Motor neuron (in vitro differentiated cells): ENCODE measurements at places on chromosomes 2 and 18. TPM values are rescaled to one million over a fixed set of nuclear protein-coding genes. Genes with fewer than 3 reads are reported as not detected.

DNA sequence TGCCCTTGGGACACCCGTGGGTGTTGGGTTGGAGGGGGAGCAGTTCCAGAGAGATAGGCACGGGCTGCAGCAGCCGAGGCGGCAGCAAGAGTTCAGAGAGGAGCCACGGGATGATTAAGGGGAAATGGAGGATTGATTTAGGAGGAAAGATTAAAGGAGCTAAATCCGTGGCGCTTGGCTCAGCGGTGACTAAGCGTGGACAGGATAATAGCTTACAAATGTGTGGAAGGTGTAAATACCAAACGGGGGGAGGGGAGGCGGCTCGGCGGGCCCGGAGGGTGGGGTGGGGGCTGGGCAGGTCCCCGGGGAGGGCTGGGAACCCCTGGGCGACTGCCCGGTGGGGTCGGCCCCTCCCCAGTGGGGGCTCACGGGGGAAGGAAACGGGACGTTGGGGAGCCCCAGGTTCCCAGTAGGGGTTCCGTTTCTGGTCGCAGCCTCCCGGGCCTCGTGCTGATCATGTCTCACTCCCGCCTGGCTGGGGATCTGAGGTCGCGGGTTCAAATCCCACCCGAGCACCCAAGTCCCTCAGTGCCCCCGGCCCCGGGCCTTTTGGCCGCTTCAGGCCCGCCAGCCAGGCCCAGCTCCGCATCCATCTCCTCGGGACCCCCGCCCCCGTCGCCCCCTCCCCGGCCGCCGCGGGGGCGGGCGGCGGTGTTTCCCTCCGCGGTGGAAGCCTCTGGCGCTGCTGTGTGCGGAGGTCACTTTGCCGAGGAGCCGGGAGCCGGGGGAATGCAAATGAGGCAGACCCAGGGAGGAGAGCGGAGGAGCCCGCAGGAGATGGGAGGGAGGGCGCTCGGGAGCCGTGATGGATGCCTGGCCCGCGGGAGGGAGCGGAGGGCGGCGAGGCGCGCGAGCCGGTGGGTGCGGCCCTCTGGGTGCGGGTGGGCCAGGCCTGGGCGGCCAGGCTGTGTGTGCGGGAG lies 8.1 kb downstream of the ASIC4 start:
- ATAC-seq, result peak; percentile 71

TMEM247 gene
- not detected in 2 replicates for total RNA-seq

C1QL2 gene
- total RNA-seq, result 0.08 and 0.09 TPM in 2 replicates

GRCh38 chr2:234373060-234373459 lies 123.8 kb downstream of the ARL4C start:
- ATAC-seq, result no peak

GRCh38 chr2:97726261-97727064 lies 13.1 kb downstream of the ZAP70 start:
- ATAC-seq, result no peak

- ATAC-seq, result no peak
Observed at GRCh38 chr2:222322236-222322635, 23.4 kb upstream of the PAX3 start.

DNA sequence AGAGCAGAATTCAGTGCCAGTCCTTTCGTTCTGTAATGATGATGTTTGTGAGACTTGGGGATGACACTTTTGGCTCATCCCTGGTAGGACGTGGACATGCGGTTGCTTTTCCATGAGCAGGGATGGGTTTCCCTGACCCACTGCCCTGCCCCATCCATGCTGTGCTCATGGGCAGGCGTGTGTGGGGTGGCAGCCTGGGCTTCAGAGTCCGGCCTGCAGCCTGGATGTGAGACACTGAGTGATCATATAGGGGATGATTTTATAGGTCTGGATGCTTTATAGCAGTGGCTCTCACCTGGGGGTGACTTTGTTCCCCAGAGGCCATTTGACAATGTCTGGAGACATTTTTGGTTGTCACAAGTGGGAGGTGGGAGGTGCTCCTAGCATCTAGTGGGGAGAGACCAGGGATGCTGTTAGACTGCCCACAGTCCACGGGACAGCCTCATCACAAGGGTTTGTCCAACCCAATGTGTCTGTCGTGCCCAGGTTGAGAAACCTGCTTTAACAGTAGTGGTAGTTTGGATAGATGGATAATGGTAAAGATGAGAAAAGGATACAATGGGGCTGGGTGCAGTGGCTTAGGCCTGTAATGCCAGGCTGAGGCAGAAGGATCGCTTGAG lies 38.9 kb downstream of the LDLRAD4 start:
- no peak for ATAC-seq

DNA sequence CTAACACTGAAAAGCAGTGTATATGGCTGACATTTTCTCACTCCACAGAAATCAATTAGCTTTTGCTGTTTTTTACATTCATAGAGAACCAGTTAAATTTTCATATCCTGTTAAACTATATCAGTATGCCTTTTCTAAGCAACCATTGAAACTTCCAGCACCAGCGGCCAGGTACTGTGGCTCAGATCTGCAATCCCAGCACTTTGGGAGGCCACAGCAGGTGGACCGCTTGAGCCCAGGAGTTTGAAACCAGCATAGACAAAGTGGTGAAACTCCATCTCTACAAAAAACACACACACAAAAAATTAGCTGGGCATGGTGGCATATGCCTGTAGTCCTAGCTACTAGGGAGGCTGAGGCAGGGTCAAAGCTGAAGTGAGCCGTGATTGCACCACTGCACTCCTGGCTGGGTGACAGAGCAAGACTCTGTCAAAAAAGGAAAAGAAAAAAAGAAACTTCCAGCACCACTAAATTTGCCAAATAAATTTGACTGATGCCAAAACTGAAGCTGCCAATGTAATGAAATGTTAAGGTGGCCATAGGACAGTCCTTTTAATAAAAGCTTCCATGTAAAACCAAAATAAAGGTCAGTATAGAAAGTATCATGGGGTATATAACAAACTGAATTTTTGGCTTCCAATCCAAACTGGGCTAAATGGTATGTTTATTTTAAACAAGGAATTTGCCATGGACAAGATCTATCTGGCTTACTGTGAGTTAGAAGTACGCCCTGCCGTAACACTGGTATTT lies 3.5 kb downstream of the SFT2D3 start:
- ATAC-seq, result no peak

DNA sequence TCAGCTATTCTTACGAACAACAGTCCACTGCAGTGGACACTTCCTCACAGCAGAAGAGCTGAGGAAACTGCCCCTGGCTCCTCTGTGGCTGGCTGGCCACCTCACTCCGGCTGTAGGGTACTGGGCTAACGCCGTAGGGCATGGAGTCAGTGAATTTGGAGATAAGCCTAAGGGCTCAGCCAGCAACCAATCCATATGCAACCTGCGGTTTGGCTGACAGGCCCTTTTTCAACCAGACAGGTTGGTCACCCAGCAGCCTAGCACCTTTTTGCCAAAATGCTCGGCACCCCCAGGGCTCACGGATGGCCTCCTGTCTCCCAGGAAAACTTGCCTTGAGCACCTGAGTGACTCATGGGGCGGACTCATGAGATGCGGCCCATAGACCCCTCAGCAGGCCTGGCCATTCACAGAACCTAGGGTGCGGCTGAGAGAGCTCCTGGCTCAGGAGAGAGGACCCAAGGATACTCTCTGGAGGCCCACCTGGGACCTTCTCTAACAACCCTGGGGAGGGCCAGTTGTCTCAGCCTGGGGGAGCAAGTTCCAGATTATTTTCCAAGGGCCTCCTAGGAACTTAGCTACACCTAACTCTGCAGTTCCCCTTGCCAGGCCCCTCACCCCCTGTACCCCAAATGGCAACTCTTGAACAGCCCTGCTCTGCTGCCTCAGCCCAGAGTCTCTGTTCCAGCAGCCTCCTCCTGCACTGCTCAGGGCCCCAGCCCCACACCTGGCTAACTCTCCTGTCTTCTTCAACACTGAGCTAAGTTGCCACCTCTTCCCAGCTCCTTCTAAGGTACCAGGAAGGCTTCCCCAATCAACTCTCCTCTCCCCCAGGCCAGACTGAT lies 252.1 kb downstream of the CYP26B1 start:
- ATAC-seq, result no peak

DNA sequence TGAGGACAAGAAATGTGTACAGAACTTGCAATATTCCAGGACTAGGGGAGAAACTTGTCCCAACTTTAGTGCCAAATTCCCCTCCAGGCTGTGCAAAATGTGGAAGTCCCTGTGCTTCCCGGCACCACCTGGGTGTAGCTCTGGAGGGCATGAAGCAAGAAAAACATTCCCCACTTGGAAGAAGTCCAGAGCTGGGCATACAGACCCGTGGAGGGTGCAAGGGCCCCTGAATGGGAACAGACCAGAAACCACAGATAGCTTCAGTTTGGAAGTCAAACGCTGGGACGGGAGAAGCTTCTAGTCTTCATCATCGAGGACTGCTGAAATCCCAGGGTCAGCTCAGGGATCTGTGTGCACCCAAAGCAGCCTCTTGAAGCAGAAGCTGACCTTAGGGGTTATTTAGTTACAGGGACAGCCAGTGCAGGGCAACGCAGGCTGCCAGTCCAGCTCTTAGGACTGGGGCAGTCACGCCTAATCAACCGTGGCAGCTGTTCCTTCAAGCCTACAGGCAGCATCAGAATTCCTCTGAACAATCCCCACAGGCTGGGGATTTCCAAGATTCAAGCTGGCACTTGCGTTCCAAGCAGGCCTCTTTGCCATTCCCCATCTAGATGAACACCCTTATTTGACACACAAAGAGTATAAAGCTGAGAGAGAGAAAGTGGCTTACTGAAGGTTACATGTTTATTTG lies 269.4 kb downstream of the LOXHD1 start:
- peak; percentile 39 for ATAC-seq

GRCh38 chr2:186913870-186914269 lies 64.9 kb upstream of the ZSWIM2 start:
- ATAC-seq, result no peak

KHK gene
- total RNA-seq, result 2.5 and 3.2 TPM in 2 replicates
